Stimulated activated CD4-positive, alpha-beta T cell treated with anti-CD3 and anti-CD28 coated beads, TNF-alpha, amount 100 ng/mL, for 24 hours (primary cell): ENCODE measurements at places on chromosomes 16 and 17.

DNA sequence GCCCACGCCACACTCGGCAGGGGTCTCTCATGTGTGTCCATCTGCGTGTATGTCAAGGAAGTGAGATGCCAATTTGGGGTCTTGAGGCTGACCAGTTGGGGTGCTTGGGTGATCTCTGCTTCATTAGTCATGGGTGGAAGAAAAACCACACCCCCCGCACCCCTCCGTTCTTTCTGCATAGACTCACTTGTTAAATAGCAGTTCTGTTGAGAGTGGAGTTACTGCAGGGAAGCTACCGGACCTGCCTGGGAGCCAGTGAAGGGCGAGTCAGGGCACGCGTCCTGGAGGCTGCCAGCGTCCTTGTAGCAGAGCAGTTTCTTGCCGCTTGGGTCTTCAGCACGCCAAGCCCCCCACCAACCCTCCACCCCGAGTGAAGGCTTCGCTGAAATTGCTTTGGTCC lies 8.5 kb downstream of the SNN start:
- DNase-seq: no peak

DNA sequence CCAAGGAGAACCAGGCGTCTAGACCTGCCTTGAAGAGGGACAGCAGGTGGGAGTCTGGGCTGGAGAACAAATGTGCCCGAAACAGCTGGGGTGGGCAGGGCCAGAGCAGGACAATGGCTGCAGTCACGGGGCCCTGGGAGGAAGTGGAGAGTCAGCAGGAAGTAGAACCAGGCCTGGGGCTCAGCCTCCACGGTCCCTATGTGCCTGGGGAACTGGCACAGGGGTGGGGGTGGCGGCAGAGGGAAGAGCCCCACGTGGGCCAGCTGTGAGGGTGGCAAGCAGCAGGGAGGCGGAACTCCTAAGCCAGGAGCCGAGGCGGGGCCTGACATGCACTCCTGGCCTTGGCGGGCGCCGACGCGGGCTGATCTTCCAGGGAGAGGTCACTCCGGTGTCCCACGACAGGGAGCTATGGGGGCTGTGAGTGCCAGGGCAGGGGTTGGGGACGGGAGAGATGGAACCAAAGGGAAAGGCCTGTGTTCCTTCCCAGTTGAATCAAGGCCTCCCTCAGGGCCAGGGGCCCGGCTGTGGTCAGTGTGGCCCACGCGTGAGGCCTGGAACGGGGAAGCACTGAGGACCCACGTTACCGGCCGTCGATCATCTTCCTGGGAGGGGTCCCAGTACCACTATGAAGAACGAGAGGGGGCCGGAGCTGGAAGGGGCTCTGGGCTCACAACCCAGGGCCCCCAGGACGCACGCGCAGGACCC lies 42.7 kb downstream of the TIMM22 start:
- no peak for DNase-seq

GRCh38 chr17:82234211-82235055 lies 5.6 kb downstream of the SLC16A3 start:
- DNase-seq: no peak

DNA sequence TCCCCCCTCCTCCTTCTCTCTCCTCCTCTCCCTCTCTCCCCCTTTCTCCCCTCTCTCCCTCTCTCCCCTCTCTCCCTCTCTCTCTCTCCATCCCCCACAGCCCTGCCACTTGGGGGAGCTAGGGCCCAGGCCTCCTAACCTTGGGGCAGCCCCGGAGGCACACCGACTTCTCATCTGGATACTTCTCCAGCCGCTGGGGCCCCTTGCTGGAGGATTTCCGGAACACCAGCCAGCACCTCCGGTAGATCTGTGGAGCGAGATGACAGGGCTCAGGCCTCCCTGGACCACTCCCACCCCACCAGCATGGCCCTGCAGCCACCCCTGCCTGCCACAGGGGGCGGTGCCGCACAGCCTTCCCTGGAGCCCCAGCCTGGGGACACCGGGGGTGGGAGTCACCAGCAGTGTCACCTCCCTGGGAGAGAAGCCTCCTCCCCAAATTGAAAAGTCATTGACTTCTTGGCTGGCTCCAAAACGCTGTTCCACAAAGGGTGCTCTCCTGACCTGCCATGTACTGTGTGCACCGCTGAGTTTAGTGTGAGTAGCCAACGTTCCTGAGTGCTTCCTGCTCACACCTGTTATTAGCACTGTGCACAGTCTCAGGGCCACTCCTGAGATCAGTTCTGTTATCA lies 10.5 kb downstream of the DOK4 start:
- peak; percentile 18 for DNase-seq

GRCh38 chr17:77704048-77704815 lies 254.3 kb upstream of the TNRC6C start:
- DNase-seq: no peak

DNA sequence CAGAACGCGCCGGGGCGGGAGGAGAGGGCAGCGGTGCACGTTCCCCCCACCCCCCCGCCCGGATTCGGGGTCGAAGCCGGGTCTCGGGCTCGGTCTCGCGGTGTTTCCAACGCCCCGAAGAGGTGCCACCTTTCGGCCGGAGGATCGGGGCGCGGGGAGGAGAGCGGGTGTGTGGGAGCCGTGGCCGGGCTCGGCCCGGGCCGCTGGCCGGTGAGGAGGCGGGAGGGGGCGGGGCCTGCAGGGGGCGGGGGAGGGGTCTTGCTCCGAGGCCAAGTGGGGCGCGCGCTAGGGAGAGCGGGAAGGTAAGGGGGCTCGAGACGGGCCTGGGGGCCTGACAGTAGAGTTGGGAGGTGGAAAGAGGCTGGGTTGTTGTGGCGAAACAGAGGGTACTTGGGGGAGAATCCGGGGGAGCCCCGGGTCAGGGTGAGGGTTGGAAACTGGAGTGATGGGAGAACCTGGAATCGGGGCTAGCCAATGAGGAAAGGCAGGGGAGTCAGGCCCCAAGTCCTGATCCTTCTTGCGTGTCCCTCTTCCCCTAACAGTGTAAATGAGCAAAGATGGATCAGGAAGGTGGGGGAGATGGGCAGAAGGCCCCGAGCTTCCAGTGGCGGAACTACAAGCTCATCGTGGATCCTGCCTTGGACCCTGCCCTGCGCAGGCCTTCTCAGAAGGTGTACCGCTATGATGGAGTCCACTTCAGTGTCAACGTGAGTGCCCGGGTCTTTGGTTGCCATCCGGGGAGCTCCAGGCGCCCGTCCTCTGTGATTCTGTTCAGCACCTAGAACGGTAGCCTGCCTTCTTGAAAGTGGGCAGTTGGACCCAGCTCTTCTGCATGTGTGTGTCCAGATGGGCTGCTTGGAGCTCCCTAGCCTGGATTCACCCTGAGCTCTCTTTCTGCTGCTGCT lies 873 bp downstream of the SETD1A start:
- no peak for DNase-seq

DNA sequence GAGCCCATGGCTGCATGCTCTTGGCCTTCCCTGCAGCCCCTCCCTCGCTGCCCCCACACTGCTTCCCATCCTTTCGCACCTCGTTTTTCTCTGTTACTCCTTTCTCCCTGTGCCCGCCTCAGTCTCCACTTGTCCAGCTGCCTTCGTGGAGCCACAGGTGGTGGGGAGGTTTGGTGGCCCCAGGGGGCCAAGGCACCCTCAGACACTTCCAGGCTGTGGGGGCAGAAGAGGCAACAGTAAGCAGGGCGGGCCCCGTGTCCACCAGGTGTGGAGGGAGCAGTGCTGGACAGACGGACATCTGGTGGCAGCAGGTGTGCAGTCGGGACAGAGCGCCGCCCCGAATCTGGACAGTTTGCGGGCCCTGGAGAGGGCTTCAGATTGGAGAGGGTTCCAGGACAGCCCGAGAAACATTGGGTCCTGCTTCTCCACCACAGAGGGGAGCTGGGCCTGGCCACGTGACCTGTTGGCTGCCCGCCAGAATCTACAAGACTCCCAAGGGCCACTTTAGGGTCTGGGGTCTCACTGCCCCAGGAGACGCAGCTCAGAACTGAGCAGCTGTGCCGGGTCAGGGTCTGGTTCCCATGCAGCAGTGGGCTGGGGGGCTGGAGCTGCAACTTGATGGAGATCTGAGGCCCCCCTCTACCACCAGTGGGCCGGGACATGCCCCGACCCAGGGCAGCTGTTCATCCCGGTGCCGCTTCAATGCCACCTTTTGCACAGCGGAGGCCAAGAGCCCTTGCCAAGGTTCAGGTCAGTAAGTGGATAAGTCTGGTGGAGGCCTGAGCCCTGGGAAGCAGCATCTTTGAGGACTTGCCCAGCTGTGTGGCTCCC lies 22.8 kb downstream of the BAHCC1 start:
- DNase-seq: no peak

DNA sequence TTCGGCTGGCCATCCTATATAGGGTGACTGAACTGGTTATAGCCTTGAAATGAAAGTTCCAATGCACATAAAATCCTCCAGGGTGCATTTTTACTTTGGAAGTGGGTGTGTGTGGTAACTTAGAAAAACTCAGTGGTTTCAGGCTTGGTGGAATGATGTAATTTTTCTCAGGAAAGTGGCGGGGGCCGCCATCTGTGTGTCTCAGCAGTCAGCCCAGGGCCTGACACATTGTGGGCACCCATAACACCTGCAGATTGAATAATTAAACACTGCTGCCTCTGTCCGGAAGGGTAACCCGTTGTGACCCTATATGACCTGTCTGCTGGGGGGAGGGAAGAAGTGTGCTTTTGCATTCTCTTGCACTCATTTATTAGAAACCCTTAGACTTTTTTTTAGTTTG lies 2.2 kb upstream of the PDP2 start:
- DNase-seq: no peak

GRCh38 chr17:47776330-47777197 lies 43.5 kb downstream of the TBX21 start:
- no peak for DNase-seq

DNA sequence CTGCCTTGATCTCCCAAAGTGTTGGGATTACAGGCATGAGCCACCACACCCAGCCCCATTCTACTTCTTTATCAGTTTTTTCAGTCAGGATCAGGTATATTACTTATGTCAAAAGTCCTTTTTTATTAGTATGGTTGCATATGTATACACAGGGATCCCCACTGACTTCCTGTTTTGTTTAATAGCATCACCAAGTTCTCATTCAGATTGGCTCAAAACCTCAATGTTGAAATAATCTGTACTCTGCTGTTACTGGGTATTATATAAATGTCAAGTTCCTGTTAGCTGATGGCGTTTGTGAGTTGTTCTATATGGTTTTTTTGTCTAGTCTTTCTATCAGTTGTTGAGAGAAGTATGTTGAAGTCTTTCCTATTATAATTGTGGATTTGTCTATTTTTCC lies 168.5 kb downstream of the BCAS3 start:
- no peak for DNase-seq
